ENCODE measurements at places on chromosomes 2 and 18.

GRCh38 chr2:120681181-120681580 lies 54.5 kb upstream of the GLI2 start:
- DNase-seq: no peak

GRCh38 chr2:70442301-70443077 lies 111.1 kb downstream of the TGFA start:
- no peak for DNase-seq

- DNase-seq: no peak
These were observed 164.8 kb upstream of the STK17B start for GRCh38 chr2:196336207-196336606.

DNA sequence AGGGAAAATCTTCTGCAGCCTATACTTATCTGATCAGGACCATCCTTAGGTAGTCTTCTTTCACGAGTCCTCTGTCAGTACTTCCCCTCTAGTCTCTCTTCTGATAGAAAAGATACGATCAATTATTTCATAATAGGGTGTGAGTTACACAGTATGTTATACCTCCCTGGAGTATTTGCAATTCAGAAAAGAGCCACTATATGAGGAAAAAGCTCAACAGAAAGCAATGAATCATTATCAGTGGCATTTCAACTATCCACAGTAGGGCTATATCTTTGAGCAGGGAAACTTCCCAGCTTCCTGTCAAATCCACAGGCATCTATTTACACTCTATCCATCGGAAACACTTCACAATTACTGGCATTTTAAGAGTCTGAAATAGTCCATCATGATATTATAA lies 105.3 kb upstream of the ACVR2A start:
- DNase-seq: no peak

DNA sequence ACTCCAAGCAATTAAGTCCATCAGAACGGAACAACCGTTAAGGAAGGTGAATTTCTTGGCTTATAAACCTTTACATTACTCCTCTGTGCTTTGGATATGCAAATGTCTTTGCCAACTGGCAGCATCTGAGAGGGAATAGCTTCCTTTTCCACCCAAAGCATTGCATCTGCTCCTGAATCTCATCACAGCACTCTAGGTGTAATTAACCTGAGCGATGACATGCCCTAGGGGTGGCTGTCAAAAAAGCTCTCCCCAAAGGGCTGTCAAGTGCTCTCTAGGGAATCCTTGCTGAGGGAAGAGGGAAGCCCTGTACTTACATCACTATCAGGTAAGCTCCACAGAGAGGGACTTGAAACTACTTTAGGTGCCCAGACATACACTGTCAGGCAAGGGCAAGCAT lies 5.5 kb upstream of the SMARCAL1 start:
- no peak for DNase-seq
